Thyroid gland (tissue), 4 donors: ENCODE measurements at places on chromosomes 7 and 10. TPM values are rescaled to one million over a fixed set of nuclear protein-coding genes. Genes with fewer than 3 reads are reported as not detected.

PLXNA4 gene
- total RNA-seq, result 3.4 TPM

OR2A12 gene
- total RNA-seq, result not detected

CHRM2 gene
- not detected for total RNA-seq

SLC13A1 gene
- not detected for total RNA-seq

IL2RA gene
- 11.3 TPM for total RNA-seq

AKR1E2 gene
- 16.6 TPM for total RNA-seq

PLAC9 gene
- total RNA-seq, result 5.5 TPM

VENTX gene
- 1.3 TPM for total RNA-seq

WNT8B gene
- not detected for total RNA-seq

RNF32 gene
- 1.1 TPM for total RNA-seq

SOSTDC1 gene
- total RNA-seq, result 4.6 TPM

TUBAL3 gene
- not detected for total RNA-seq

NUDCD3 gene
- 41.4 TPM for total RNA-seq

TRIM50 gene
- 1.7 TPM for total RNA-seq
